ENCODE measurements at places on chromosomes 5 and 9. TPM values are rescaled to one million over a fixed set of nuclear protein-coding genes. Genes with fewer than 3 reads are reported as not detected.

Gene ALDOB
- not detected for total RNA-seq

Gene OLFM1
- total RNA-seq, result 2.9 TPM

Gene UBLCP1
- total RNA-seq, result 25.7 TPM

Gene IER5L
- total RNA-seq, result 22.7 TPM

All from smooth muscle cell of the umbilical artery (primary cell).